Renal pelvis (tissue), 12 donors: ENCODE measurements at places on chromosomes 12 and 14. TPM values are rescaled to one million over a fixed set of nuclear protein-coding genes. Genes with fewer than 3 reads are reported as not detected.

CLBA1 gene
- polyA plus RNA-seq, result 27.0 TPM

- no peak for DNase-seq
These were observed 84.1 kb downstream of the FGD4 start for GRCh38 chr12:32483499-32483898.

- no peak for DNase-seq
These were observed 87.0 kb downstream of the R3HDM2 start for GRCh38 chr12:57343703-57344378.

DNA sequence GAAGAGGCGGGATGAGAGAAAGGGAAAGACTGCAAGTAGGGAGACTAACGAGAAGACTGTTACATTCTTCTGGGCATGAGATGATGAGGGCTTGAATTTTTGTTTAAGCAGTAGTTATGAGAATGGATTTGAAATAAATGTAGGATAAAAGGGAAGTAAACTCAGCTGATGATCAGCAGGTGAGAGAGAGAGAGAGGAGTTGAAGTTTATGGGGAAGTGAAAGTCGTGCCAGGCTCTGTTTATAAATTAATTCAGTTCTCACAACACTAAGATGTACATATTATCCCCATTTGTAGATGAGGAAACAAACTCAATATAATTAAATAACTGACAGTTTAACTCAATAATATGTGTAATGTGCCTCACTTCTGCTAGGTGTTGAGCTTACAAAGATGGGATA, 170.0 kb upstream of the RMST start:
- no peak for DNase-seq

DNA sequence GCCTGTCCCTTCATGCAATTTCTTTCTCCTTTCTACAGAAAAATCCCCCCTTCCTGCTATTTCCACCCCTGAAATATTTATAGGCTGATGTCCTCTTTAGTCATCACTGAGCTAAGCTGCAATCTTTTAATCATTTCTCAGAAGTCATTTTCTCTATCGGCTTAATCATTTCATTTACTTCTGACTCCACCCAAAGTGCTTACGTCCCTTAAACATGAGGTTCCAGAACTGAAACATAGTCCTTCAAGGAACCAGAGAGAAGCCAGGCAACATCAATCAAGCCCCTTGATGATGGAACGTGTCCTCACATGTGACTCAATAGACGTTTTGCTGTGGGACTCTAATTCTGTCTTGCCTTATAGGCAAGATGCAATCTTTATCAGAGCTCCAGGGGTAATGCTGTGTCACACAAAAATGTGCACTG, 148.7 kb upstream of the KRR1 start:
- no peak for DNase-seq

GRCh38 chr14:26217778-26218177, 380.1 kb downstream of the NOVA1 start:
- no peak for DNase-seq

DNA sequence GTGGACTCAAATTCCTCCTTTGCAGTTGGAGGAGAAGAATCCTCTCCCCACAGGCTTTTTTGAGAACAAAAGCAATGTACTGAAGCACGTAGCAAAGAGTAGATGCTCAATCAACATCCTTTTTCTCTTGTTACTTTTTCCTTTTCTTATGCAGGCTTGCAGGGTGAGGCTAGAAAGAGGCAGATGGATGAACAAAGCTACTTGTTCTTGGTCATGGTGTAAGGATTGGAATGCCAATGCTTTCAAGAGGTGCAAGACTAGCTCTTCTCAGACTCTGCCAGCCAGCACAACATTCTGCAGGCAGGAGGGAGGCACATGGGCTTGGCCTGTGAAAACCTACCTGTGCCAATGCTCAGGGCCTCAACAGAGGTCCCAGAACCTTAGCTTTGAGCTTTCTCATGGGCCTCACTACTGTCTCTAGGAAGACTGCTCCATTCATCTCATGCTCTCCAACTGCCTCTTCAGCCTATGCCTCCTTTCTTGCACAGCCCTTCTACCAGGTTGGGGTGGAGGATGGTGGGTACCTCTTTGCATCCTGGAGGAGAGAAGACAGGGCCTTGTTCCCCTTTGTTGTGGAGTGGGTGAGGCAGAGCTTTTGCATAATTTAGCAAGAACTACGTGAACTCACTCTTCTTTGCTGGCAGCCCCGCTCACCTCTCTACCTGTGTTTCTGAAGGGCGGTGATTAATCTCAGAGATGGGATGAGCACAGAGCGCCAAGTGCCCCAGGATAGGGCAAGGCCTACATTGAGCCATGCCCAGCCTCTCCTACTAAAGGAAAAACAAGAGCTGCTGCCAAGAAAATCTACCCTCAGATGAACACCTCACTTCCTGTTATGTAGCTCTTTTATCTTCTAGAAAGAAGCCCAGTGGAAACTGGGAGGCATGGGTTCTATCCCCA, 1119.7 kb downstream of the VRK1 start:
- DNase-seq, result no peak

DNA sequence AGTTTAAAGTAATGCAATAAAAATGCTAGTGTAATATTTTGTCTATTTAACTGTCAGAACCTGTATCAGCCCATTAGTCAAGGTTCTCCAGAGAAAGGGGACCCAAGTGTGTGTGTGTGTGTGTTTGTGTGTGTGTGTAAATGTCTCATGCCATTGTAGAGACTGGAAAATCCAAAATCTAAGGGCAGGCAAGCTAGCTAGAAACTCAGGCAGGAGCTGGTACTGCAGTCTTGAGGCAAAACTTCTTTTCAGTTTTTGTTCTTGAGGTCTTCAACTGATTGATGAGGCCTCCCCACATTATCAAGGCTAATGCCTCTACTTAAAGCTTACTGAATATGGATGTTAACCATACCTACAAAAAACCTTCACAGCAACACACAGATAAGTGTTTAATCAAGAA, 126.7 kb downstream of the PRKD1 start:
- DNase-seq, result no peak

- no peak for DNase-seq
These were observed 74.2 kb downstream of the PAPOLA start for GRCh38 chr14:96576359-96576758.

- DNase-seq, result no peak
These were observed 104.1 kb upstream of the PPP4R3A start for GRCh38 chr14:91614187-91614586.

DNA sequence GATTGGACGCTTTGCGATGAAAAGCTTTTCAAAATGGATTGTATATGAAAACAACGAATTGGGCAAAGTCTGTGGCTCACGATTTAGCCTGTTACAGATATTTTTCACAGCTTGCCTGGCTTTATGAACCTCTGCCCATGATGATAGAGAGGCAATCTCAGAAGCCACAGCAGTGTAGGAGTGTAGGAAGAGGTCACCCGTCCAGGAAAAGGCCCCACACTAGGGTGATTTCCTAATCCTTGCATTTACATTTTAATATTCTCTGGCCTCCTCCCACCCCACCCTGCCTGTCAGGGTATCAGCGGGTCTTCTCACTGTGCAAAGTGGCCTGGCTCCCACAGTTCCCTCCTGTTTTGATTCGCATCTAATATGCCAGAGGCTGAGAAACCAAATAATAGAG, 81.8 kb upstream of the FOXN3 start:
- no peak for DNase-seq

DNA sequence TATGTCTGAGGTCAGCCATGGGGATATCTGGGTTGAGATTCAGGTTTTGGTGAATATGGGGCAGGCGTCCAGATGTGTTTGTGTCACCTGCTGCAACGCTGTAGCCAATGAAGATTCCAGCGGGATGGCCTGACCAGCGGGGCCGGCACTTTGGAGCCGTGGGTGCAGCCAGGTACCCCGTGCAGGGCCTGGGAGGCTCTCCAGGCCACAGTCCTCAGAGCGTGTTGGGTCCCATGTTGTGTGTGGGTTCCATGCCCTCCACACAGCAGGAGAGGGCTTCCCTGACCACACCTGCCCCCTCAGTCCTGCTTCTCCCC, 2.8 kb upstream of the TEX22 start:
- no peak for DNase-seq

- DNase-seq, result no peak
These were observed 12.0 kb upstream of the PRIMA1 start for GRCh38 chr14:93799989-93800921.
